Activated naive CD4-positive, alpha-beta T cell treated with anti-CD3 and anti-CD28 coated beads for 36 hours (primary cell): ENCODE measurements at places on chromosomes 7 and 10. TPM values are rescaled to one million over a fixed set of nuclear protein-coding genes. Genes with fewer than 3 reads are reported as not detected.

DNA sequence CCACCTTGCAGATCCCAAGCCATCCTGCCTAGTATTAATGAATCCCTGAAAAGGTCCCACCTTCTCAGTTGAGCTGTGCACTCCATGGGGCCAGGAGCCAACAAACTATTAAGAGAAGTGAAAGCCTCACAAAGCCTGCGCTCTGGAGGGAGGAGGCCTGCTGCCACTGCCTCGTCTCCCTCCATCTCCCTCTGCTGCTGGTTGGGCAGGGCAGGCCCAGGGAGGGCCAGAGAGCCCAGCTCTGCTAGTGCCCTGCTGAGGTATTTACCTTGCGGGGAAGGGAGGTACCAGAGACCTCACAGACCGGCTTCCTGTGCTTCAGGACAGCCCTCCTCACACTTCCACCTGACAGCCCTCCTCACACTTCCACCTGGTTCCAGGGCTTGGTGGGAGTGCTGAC lies 171.5 kb downstream of the SH3PXD2A start:
- no peak for DNase-seq

GRCh38 chr7:126774077-126774476 lies 478.7 kb downstream of the GRM8 start:
- no peak for DNase-seq

GRCh38 chr7:99102809-99103690 lies 40.9 kb downstream of the SMURF1 start:
- DNase-seq: peak; percentile 52

- no peak for DNase-seq
Observed at GRCh38 chr7:148598351-148598750, 7.8 kb downstream of the C7orf33 start.

The UNCX gene
- total RNA-seq: not detected

The VIPR2 gene
- total RNA-seq: 1.7 TPM
